ENCODE measurements at places on chromosomes 1 and 21. TPM values are rescaled to one million over a fixed set of nuclear protein-coding genes. Genes with fewer than 3 reads are reported as not detected.
A peak's percentile ranks its signal among the peaks of the same experiment; 100 is the strongest.

DHX9 gene
- 79.5 TPM for total RNA-seq

DNA sequence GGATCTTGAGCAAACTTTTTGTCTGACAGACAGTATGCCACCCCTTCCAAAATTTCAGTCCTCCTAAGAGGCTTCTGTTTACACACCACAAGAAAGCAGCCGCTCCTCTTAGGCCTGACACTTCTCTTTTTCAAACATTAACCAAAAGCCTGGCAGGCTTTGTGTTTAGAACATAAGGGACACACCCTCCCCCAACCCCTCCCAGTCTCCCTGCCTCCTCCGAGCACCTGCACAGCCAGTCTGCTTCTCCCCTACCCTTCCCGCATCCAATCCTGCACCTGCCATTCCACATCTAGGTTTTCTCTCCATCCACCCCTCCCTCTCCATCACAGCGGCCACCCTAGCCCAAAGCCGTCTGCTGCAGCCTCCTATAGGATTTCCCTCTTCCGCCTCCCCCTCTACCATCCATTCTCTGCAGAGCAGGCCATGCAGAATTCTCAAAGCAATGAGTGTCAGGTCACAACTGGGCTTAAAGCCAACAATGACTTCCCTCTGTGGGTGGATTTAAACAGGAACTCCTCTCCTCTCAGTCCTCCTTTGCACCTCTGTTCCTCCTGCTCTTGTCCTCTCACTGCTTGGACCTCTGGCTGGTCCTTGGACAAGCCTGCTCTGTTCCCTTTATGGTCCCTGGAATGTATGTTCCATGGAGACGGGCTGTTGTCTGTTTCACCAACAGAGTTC lies 478.2 kb downstream of the NPHP4 start:
- ATAC-seq, result no peak

DNA sequence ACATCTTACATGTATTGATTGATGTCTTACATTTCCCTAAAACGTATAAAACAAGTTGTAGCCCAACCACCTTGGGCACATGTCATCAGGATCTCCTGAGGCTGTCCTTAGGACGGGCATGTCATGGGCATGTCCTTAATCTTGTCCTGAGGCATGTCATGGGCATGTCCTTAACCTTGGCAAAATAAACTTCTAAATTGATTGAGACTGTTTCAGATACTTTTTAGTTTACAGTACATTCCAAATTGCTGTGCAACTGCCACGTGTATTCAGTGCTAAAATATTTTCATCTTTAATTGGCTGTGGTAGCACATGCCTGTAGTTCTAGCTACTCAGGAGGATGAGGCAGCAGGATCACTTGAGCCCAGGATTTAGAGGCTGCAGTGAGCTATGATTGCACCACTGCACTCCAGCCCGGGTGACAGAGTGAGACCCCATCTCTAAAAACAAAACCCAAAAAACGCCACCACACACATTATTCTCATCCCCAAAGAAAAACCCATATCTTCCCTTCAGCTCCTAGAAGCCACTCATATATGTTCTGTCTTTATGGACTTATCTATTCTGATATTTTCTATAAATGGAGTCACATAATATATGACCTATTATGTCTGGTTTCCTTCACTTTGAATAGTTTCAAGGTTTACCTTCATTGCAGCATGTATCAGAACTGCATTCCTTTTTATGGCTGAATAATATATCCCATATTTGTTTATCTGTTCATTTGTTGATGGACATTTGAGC lies 96.0 kb upstream of the BTG3 start:
- no peak for ATAC-seq

GRCh38 chr1:36576118-36576517 lies 93.4 kb upstream of the CSF3R start:
- ATAC-seq, result peak; percentile 62

DNA sequence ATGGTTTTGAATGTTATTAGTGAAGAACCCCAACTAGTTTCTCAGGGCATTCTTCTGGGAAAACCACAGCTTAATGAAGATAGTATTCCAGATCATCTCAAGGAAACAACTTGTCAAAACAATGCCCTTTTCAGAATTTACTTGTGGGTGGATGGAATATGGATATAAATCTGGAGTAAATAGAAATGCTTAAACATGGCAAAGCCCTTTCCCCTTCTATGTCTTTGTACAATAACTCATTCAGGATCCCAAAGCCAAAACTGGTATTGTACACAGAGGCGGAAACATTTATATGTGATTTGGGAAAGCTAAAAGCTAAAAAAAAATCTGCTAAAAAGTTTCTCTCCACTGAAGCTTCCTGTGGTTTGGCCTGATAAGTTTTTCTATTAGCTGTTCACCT lies 55.5 kb upstream of the RGS5 start:
- no peak for ATAC-seq

GBP7 gene
- total RNA-seq, result not detected

APOBEC4 gene
- not detected for total RNA-seq

DNA sequence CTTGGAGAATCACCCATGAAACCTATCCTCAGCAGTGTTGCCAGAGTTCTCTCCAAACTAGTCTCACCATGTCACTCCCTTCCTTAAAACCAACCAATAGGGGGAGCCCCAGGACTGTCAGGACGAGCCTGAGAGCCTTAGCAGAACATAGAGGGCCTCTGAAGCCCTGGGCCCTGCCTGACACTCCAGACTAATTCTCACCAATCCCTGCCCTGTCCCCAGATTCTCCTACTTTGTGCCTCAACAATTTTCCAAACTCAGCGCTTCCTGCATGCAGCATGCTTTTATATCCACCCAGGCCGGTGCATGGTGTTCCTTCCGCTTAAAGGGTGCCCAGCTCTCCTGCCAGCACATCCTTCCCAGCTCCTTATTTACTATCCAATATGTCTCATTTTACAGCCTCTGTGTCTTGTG lies 42.7 kb downstream of the HSD3B1 start:
- no peak for ATAC-seq

CA6 gene
- total RNA-seq, result not detected

DNA sequence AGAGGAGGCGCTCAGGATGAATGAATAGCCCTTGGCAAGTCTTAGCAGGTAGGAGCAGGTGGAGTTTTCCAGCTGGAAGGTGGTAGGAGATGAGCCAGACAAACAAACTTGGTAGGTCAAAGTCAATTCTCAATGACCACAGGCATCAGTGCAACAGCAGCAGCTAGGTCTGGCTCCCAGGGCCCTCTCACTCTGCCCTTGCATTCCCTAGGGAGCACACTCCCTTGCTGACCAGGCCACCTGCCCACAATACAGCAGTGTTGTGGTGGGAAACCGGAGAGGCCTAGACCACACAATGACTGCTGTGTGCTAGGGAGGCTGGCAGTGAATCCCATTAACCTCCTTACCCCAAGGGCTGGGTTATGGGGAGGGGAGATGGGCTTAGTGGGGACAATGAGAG lies 13.0 kb upstream of the PAQR6 start:
- ATAC-seq, result no peak

GRCh38 chr1:88088481-88088880 lies 595.6 kb upstream of the PKN2 start:
- no peak for ATAC-seq

DNA sequence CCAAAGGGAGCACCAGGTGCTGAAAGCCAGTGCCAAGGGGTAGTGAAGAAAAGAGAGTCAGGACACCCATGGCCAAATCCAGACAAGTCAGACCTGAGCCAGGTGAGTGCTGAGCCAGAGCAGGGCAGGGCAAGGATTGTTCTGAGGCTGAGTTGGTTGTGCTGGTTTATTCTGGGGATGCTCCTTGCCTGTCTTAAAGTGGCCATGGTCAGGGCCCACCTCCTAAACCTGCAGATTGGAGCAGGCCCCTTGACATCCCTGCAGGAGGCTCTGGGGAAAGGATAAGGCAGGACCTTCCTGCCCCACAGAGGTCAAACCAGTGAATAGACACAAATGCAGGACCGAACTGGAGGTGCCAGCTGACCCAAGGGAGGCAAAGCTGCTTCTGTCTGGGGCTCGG lies 138.4 kb downstream of the HIVEP3 start:
- no peak for ATAC-seq

DNA sequence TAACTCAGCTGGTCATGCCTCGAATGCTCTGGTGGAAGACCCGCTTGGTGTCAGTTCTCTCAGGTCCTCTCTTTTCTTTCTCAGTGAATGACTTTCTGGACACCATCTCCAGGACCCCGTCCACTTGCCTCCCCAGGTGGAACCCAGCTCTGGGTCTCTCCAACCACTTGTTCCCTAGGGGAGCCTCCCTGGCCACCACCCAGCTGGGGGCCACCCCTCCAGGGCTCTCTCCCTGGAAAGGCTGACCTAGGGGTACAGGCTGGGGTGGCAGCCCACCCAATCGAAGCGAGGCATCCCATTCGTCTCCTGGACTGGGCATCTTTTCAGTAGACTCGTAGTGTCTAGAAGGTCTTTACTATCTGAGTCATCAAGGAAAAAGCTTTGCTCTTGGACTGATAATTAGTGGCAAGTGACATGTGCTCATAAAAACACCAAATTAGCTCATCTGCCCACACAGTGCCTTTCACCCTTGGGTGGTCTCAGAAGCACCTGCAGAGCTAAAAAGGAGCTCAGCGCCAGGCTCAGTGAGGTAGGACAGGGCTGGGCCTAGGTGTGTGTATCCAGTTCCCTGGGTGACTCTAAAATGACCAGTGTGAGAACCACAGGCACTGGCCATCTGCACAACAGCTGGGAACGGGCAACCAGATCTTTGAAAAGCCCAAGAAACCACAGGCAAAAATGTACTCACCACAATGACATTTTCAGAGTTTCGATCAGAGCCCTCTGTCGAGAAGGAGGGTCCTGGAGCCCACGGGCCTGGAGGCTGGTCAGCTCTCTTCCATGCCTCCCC lies 2.4 kb upstream of the PDXK start:
- no peak for ATAC-seq

CNTN2 gene
- 2.0 TPM for total RNA-seq

Data from gastroesophageal sphincter (tissue), 4 donors.